H7 (cell line): ENCODE measurements at places on chromosomes 2 and 18. TPM values are rescaled to one million over a fixed set of nuclear protein-coding genes. Genes with fewer than 3 reads are reported as not detected.

The LOXHD1 gene
- total RNA-seq: 0.03 and 0.07 TPM in 2 replicates

The TMEM163 gene
- 0.14 and 0.26 TPM in 2 replicates for total RNA-seq

The FKBP1B gene
- total RNA-seq: 40.5 and 43.5 TPM in 2 replicates

The MC4R gene
- 0.03 TPM in 1 of 2 replicates, not detected in the other for total RNA-seq

The TXNDC2 gene
- not detected in 2 replicates for total RNA-seq

The CENPA gene
- total RNA-seq: 34.0 and 38.2 TPM in 2 replicates

The FBLN7 gene
- total RNA-seq: 0.04 and 0.38 TPM in 2 replicates

The FAP gene
- not detected in 2 replicates for total RNA-seq

The ASB18 gene
- not detected in 2 replicates for total RNA-seq

The C2orf80 gene
- 0.76 TPM in 1 of 2 replicates, not detected in the other for total RNA-seq

The APOB gene
- 0.07 and 0.17 TPM in 2 replicates for total RNA-seq

The PLEK gene
- total RNA-seq: not detected in 2 replicates

The TFPI gene
- 17.1 and 17.8 TPM in 2 replicates for total RNA-seq

The CABYR gene
- total RNA-seq: 12.2 and 15.7 TPM in 2 replicates

The SCN1A gene
- 0.07 and 0.10 TPM in 2 replicates for total RNA-seq

The ICOS gene
- total RNA-seq: not detected in 2 replicates

The KIF1A gene
- 46.8 and 51.6 TPM in 2 replicates for total RNA-seq

The PAIP2B gene
- total RNA-seq: 3.7 and 5.7 TPM in 2 replicates

The GREB1L gene
- total RNA-seq: 0.03 TPM in 1 of 2 replicates, not detected in the other

The GDF7 gene
- total RNA-seq: 1.4 TPM in 2 replicates

The LHCGR gene
- total RNA-seq: 0.22 TPM in 1 of 2 replicates, not detected in the other

The OBSL1 gene
- total RNA-seq: 155 and 158 TPM in 2 replicates

The AQP12B gene
- not detected in 2 replicates for total RNA-seq

The TUBA3E gene
- not detected in 2 replicates for total RNA-seq

The RAB6C gene
- not detected in 2 replicates for total RNA-seq

The CD28 gene
- not detected in 2 replicates for total RNA-seq

The BCS1L gene
- 31.1 and 32.2 TPM in 2 replicates for total RNA-seq

The INO80D gene
- total RNA-seq: 9.0 and 11.3 TPM in 2 replicates

The SPDYA gene
- total RNA-seq: 0.28 TPM in 1 of 2 replicates, not detected in the other

The ELOA2 gene
- not detected in 2 replicates for total RNA-seq

The ITGA6 gene
- 57.3 and 90.7 TPM in 2 replicates for total RNA-seq

The NEU4 gene
- total RNA-seq: 0.41 TPM in 1 of 2 replicates, not detected in the other

The HOXD9 gene
- 0.10 TPM in 1 of 2 replicates, not detected in the other for total RNA-seq

The MOGAT1 gene
- not detected in 2 replicates for total RNA-seq

The SULT1C2 gene
- 1.4 TPM in 2 replicates for total RNA-seq

The SERPINB8 gene
- total RNA-seq: 0.07 and 1.6 TPM in 2 replicates

The NEB gene
- 0.14 and 1.00 TPM in 2 replicates for total RNA-seq

The SNED1 gene
- 0.52 and 1.1 TPM in 2 replicates for total RNA-seq

The AQP12A gene
- not detected in 2 replicates for total RNA-seq

The PCARE gene
- total RNA-seq: not detected in 2 replicates

The FMNL2 gene
- total RNA-seq: 20.0 and 32.7 TPM in 2 replicates

The POTEE gene
- total RNA-seq: 0.28 and 0.70 TPM in 2 replicates

The TAF1B gene
- 27.9 and 33.2 TPM in 2 replicates for total RNA-seq

The NCK2 gene
- 69.8 and 80.3 TPM in 2 replicates for total RNA-seq

The WDR75 gene
- 98.8 and 141 TPM in 2 replicates for total RNA-seq

The HMSD gene
- 0.15 and 0.17 TPM in 2 replicates for total RNA-seq

The TTC39C gene
- total RNA-seq: 16.2 and 17.4 TPM in 2 replicates

The GCKR gene
- 0.07 TPM in 1 of 2 replicates, not detected in the other for total RNA-seq

The C1GALT1C1L gene
- total RNA-seq: not detected in 2 replicates

The OSR1 gene
- 0.44 TPM in 1 of 2 replicates, not detected in the other for total RNA-seq

The B4GALT6 gene
- 15.3 and 25.4 TPM in 2 replicates for total RNA-seq

The PROM2 gene
- total RNA-seq: 1.1 and 1.8 TPM in 2 replicates

The PGAP1 gene
- 6.1 and 7.4 TPM in 2 replicates for total RNA-seq

The GALR1 gene
- total RNA-seq: 0.15 and 0.17 TPM in 2 replicates

The EFR3B gene
- 3.3 and 3.4 TPM in 2 replicates for total RNA-seq

The SGPP2 gene
- total RNA-seq: not detected in 2 replicates

The UNC50 gene
- total RNA-seq: 36.3 and 37.1 TPM in 2 replicates

The CIB4 gene
- not detected in 2 replicates for total RNA-seq

The UBR3 gene
- total RNA-seq: 9.3 and 11.8 TPM in 2 replicates
